H1 (cell line): ENCODE measurements at places on chromosomes 3 and 15.

DNA sequence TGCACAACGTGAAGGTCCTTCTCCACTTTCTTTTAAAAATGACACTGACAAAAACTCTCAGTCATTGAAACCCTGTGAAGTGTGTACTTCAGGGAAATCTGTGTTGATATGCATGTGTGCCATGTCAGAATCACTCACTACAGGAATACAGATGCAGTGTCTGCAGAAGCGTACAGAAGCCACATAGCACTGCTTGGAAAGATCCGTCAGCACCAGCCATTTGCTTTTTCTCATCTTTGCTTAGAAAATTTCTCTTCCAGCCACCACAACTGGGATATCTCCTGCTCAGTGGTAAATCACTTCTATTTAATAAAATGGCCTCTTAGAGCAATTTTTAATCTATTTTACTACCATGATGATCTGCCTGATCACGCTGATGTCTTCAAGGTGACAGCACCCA is 91.3 kb upstream of the ARHGEF26 start:
- no peaks in the 10 kb centered on the region for H3K36me3 ChIP-seq
- no peak overlapping the region for H3K27ac ChIP-seq
- H3K4me1 ChIP-seq = no peaks in the 10 kb centered on the region
- no peaks in the 10 kb centered on the region for H3K27me3 ChIP-seq

DNA sequence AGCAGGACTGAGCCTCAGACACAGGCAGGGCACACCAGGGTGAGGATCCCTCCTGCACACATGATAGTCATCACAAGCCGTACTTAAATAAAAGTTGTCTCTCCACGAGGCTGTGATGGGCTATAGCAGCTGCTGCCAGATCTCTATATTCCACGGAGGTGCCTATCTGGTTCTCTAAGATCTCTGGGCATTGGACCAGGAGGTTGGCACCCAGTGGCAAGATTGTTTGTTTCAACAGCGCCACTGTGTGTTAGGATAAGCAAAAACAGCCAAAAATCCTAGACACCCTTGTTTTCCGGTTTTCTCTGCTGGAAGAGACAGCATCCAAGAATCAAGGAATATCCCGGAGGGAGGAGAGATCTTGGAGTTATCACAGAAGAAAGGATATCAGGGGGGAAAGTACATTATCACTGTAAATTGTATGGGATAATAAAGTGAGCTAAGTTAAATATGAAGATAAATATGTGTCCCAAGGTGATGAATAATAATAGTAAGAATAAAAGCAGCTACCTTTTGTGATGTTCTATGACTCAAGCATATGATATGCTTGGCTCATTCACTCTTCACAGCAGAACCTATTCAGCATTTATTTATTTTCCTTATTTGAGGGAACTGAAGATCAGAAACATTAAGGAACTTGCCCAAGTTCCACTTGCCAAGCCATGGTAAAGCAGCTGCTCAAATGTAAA is 90.6 kb upstream of the AKAP13 start:
- H3K36me3 ChIP-seq = no peaks in the 10 kb centered on the region
- no peaks in the 10 kb centered on the region for H3K27me3 ChIP-seq
- no peak for DNase-seq
- no peak overlapping the region for H3K4me3 ChIP-seq

- H3K36me3 ChIP-seq = no peaks in the 10 kb centered on the region
- no peak overlapping the region for H3K27ac ChIP-seq
- no peak for DNase-seq
- no peak overlapping the region for H3K4me3 ChIP-seq
- H3K4me1 ChIP-seq = no peaks in the 10 kb centered on the region
- no peaks in the 10 kb centered on the region for H3K27me3 ChIP-seq
Observed at GRCh38 chr15:47614360-47615011, 102.8 kb upstream of the SEMA6D start.

DNA sequence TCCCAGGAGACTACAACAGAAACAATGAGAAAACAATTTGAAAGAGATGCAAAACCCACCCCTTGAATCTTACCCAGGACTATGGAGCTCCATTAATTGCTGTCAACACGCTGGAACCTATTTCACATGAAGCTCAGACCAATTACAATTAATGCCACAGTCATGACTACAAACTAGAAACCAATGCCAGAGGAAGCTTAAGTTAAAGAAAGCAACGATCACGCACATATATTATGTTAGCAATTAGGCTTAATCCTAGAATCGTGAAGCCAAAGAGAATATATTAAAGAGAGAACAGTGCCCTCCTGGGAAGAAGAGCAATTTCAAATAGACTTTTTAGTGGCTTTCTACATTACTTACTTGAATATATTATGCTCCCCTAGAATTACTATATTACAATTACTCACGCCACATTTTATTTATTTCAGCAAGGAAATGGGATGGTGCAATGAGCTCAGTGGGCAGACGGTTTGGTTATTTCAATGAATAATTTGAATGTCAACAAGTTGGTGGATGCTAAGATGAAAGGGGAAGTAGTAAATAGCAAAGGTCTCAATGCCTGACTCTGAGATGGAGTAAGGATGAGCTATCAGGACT is 125.5 kb downstream of the GREM1 start:
- H3K36me3 ChIP-seq = no peaks in the 10 kb centered on the region
- H3K27ac ChIP-seq = no peak overlapping the region
- no peak for DNase-seq
- no peaks in the 10 kb centered on the region for H3K27me3 ChIP-seq
- H3K4me3 ChIP-seq = no peak overlapping the region

DNA sequence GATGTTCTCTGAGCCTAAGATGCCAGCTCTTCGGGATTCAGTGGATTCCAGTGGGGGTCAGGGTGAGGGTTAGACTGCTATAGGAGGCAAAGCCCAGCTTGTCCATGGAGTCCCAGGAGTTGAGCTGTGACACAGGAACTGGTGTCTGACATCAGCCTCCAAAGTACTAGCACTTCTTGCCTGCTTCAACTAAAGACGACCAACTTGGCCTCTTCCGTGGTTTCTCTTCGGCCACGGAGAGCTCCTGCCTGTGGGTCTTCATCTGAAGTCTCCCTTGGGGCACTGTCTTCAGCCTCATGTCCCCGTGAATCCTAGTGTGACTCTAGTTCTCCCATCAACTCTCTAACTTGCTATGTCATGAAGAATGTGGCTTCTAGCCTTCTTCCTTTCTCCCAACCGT is 12.8 kb upstream of the ACAN start:
- H3K4me1 ChIP-seq = peaks cover 6% of the 10 kb centered on the region
- H3K4me3 ChIP-seq = no peak overlapping the region
- H3K27me3 ChIP-seq = peaks cover 3% of the 10 kb centered on the region; the same call in 1 of the 2 replicates
- DNase-seq = no peak
- H3K27ac ChIP-seq = no peak overlapping the region
